ENCODE measurements at places on chromosomes 16 and 17.
A peak's percentile ranks its signal among the peaks of the same experiment; 100 is the strongest.

DNA sequence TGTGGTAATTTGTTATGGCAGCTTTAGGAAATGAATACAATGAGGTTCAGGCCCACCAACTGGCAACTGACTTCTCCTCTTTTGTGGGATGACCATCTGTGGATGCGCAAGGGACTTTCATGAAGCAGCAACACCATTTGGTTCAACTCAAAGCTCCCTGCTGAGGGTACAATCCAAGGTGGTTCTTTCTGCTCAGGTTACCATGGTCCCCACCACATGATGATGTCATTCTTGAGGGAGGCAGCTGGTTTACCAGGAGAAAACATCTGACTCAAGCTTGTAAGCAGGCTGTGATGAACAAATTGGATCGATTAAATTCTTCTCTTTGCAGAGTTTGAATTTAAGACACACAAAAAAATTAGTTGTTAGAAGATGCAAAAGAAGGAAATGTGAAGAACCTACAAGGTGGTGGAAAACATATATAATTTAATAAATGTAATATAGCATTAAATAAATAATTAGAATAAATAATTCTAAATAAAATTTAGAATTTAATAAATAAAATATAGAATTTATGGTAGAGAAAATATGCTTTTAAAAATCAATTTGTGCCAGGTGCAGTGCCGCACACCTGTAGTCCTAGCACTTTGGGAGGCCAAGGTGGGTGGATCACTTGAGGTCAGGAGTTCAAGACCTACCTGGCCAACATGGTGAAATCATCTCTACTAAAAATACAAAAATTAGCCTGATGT, 67.6 kb upstream of the ANKFN1 start:
- no peak for DNase-seq

GRCh38 chr17:30155389-30155788, 38.8 kb downstream of the NSRP1 start:
- DNase-seq: no peak

GRCh38 chr17:73686961-73687360, 42.7 kb upstream of the SDK2 start:
- DNase-seq: no peak

DNA sequence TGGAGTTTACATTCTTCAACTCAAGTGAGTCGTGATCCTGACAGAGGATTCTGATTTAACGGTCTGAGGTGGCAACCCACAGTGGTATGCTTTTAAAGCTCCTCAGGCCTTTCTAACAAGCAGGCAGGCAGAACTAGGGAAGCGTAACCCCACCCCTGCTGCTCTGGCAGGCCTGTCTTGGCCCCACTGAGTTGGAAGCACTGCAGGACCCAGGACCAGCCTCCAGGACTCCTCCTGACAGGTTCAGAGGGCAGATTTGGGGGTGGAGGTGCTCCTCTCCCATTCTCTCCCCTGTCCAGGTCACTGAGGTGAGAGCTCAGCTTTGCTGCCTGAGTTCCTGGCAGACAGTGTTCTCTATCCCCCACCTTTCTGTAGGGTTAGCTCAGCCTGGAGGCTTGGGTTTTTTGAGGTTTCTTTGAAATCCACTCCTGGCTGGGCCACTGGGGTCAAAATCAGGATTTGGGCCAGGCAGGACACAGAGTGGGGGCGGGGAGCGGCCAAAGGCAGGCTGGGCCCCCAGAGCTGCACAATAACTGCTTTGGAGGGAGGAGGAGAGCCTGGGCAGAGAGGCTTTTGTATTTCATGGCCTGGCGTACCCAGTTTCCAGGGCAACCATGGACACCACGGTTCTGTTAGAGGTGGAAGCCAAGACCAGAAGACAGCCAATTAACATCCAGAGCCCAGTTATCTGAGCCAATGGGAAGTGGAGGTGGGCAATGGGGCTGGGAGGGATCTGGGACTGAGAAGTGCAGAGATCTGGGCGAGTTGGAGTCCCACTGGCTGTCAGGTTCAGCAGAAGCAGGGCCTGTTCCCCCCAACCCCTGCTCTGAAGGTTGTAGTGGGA, 9.5 kb downstream of the MRPL27 start:
- DNase-seq: peak; percentile 27

GRCh38 chr16:10156099-10156498, 26.1 kb downstream of the GRIN2A start:
- peak; percentile 86 for DNase-seq

- no peak for DNase-seq
Measured at GRCh38 chr17:2885733-2886132, 89.5 kb downstream of the RAP1GAP2 start.

GRCh38 chr16:84570739-84571403, 47.0 kb downstream of the COTL1 start:
- DNase-seq: no peak

Measured in AG10803 (cell line).